Kidney epithelial cell (primary cell): ENCODE measurements at places on chromosomes 5 and 9.
A peak's percentile ranks its signal among the peaks of the same experiment; 100 is the strongest.

GRCh38 chr9:106916466-106917235, 53.7 kb downstream of the ZNF462 start:
- peak; percentile 88 for DNase-seq

DNA sequence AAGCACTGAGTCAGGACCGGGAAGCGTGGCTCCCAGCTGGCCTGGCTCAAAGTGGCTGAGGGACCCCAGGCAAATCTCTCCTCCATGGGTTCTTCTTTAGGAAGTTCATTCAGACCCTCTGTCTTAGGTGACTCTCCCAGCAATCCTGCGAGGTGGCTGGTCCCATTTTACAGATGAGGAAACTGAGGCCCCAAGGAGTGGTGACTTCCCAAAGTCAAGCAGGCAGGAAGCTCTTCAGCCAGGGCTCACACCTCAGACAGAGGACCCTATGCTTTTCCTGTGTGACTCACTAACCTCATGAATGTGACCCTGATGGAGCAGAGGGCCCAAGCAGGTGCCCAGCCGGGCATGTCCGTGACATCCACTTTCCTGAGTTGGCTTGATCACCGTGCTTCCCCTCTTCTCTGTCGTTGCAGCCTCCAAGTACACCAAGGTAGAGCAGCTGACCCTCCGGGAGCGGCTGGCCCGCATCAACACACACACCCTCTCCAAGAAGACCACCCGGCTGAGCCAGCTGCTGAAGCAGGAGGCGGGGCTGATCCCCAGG, 36.5 kb downstream of the ARHGEF37 start:
- DNase-seq, result peak; percentile 47

- DNase-seq, result no peak
Measured at GRCh38 chr9:7360513-7360912, 439.1 kb downstream of the DMAC1 start.

GRCh38 chr5:126366199-126366560, 57.0 kb upstream of the GRAMD2B start:
- DNase-seq, result no peak

DNA sequence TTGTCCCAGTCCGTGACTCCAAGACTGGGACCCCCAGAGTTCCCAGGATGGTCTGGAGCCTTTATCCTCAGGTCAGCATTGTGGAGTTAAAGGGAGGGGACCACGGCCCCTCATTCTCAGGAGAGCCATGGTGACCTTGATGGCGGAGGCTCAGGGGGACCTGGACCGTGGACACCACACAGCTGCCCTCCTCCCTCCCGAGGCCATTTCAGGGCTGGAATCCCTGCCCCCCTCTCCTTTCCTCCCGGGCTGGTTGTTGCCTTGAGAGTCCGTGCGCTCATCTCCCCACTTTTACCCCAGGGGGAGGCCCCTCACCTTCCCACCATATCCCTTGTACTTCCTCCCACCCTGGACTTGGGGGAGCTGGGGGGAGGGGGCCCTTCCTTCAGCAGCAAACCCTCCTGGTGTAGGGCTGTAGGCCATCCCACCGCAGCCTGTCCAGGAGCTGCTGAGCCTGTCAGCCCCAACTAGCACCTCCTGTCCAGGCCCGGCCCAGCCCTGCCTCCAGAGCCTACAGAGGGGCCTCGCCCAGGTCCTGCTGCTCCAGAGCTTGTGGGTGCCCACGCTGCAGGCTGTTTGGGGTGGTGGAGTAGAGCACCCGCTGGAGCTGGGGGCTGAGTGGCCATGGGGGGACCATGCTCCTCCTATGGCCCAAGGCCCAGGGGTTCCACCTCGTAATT, 14.3 kb upstream of the AJM1 start:
- DNase-seq, result no peak

GRCh38 chr5:171080186-171080938, 218.5 kb downstream of the RANBP17 start:
- no peak for DNase-seq
